Posterior cingulate gyrus (tissue), 11 donors: ENCODE measurements at places on chromosomes 12 and 14.

GRCh38 chr14:95763875-95764274, 50.0 kb upstream of the TCL1A start:
- no peak for DNase-seq

DNA sequence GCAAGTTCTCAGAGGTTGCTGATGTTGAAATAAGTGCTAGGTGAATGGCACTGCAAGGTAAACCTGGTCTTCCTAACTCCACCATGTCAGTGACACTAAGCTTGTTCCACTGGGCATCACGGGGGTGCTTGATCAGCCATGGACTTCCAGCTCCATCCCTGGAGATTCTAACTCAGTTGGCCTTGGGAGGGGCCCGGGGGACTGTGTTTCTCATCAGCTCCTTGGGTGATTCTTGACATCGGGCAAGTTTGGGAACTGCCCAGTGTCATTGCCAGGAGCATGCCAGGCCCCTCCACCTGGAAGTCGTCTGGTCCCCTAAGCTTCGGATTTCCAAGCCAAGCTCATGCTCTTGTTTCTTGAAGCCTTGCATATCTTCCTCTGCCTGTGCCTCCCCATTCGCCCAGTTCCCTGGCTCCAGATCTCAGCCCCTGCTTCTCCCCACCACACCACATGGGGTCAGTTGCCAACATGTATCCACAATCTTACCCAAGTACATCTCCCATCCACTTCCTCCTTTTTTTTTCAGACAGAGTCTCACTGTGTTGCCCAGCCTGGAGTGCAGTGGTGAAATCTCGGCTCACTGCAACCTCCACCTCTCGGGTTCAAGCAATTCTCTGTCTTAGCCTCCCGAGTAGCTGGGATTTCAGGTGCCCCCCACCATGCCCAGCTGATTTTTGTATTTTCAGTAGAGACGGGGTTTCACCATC, 30.7 kb upstream of the RFLNA start:
- no peak for DNase-seq

DNA sequence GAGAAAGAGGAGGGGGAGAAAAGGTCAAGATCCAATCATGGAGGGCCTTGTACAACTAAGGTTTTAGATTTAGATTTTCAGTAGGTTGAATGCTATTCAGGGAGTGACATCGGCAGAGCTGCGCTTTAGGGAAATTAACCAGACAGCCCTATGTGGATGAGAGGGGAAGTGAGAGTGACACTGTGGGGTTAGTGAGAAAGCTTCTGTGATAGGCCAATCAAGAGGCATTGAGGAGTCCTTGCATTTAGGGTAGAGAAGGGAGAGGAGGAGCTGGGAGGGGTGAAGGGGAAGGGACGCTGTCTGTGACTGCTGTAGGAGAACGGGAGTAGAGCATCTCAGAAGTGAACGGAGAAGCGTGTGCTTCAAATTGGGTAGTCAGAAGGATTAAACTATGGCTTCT, 3.4 kb downstream of the HSD17B6 start:
- no peak for DNase-seq

- DNase-seq: no peak
These were observed 8.7 kb downstream of the CLEC7A start for GRCh38 chr12:10121278-10121677.

- DNase-seq: no peak
These were observed 64.6 kb upstream of the LTA4H start for GRCh38 chr12:96099986-96100385.

DNA sequence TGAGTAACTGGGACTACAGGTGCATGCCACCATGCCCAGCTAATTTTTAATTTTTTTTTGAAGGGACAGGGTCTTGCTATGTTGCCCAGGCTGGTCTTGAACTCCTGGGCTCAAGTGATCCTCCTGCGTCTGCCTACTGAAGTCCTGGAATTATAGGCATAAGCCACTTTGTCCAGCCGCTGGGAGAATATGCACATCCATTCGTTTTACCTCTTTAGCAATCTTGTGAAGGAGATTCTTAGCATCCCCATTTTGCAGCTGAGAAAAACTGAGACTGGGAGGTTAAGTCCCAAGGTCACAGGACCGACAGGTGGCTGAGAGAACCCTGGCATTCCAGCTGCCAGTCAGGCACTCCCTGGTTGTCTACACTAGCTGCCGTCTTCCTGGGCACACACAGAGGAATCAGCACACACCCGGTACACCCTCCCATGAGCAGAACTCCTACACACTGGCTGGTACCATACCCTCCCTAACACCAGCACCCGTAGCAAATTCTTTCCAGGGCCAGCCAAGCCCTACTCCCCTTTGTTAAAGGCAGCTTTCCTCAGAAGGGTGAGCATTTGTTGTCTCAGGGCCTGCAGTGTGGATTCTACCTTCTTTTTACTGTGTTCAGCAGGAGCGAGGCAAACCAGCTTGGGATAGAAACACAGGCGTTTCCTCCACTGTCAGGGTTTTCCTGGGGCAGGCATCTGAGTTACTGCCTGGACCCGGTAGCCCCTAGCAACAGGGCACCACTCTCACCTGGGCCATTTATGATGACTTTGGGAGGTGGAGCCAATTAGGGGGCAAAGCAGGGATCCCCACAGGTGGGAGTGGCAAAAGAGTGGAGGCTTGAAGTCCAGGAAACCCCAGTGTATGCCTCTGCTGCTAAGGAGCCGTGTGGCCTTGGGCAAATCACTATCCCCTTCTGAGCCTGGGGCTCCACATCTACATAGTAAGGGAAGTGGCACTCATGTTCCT, 70.2 kb downstream of the IRF2BPL start:
- DNase-seq: no peak

DNA sequence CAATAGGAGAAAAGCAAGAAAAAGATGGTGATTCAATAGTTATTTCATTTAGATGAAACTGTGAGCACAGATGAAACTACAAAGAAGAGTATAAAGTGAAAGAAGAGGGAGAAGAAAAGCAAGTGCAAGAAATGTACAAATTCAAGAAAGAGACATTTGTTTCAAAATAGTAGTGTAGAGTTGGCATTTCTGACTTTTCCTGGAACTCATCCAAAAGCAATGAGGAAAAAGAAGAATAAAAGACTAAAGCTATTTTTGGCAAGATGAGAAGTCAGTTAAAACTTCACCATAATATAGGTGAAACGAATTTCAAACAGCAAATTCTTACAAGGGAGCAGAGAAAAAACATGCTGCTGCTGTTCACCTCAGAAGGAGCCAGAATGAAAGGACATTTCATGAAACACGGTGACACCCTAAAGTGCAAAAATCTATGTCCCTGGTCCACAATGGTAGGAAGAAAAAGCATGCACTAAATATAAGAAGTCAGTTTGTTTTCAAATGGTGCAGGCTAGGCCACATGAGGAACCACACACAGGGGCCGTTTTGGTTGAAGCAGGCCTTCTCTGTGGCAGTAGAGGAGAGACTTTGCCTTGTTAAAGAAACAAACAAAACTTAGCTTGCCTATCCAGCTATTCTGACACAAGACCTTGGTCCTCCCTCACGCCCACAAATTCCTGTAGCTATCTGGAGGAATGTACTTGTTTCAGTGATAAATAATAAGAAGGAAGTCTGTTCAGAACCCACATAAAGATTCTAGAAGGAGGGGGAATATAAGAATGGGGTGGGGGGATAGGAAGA, 11.1 kb upstream of the CMAS start:
- no peak for DNase-seq

DNA sequence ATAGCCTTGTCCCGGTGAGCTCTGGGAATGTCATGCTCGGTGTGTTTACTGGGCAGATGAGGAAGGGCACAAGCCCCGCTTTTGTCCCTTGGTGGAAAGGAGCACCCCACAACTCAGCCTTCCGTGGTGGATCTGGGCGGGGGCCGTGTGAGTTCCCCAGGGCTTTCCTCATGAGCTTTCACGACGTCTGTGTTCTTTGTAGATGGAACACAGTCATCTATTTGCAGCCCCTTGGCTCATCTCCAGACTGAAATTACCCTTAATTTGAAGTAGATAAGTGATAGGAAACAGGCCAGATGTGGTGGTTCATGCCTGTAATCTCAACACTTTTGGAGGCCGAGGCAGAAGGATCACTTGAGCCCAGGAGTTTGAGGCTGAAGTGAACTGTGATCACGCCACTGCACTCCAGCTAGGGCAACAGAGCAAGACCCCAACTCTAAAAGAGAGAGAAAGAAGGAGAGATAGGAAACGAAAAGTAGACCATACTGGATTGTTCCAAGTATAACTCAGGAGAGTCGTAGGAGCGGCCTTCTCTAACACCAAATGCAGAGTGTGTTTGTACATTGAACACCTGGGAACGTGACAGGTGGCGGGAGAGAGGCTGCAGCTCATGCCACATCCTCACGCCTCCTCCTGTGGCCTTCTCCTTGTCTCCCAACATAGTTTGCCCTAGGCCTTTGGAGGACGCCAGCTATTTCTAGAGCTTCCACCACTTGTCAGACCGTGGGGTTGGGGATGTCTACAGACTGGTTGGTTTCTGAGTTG, 8.8 kb downstream of the P2RX4 start:
- DNase-seq: no peak

DNA sequence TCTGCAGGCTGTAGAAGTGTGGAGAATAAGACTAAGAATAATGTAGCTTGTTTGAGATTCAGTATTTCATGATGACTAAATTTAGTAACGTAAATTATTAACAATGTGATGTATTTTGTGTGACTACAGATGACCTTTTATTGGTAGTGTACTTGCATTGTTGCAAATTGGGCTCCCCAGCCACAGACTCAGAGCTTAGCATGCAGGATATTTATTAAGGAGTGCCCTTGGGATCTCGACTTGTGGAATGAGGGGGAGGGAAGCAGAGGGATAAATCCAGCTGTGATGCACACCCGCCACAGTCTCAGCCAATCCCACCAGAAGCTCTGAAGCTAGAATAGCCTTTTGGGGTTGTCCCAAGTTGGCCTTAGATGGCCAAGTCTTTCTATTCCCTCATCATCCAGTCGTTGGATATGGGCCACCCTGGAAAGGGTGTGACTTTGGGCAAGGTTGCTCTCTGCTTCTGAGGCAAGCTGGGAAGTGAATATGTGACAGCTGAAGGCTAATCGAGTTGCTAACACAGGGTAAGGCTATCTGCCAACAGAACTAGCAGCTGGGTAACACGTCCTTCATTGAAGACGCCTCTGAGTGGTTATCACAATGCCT, 42.1 kb upstream of the USP44 start:
- no peak for DNase-seq

- no peak for DNase-seq
These were observed 145.2 kb upstream of the BTG1 start for GRCh38 chr12:92290886-92291285.

DNA sequence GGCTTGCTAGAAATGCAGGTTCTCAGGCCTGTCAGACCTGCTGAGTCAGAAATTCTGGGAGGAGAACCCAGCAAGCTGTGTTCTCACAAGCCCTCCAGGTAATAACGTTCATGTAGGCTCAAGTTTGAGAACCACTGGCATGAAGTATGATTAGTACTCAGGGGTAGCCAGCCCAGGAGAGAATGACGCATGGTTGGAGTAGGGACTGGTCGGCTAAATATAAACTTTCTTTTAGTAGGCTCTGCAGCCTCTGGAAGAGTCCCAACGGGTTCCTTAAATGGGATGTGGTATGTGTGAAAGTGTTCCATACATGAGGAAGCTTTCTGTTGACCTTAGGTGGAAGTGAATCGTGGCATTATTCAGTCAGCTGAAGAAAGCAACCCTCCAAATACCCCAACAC, 209.3 kb downstream of the SLC41A2 start:
- DNase-seq: no peak

DNA sequence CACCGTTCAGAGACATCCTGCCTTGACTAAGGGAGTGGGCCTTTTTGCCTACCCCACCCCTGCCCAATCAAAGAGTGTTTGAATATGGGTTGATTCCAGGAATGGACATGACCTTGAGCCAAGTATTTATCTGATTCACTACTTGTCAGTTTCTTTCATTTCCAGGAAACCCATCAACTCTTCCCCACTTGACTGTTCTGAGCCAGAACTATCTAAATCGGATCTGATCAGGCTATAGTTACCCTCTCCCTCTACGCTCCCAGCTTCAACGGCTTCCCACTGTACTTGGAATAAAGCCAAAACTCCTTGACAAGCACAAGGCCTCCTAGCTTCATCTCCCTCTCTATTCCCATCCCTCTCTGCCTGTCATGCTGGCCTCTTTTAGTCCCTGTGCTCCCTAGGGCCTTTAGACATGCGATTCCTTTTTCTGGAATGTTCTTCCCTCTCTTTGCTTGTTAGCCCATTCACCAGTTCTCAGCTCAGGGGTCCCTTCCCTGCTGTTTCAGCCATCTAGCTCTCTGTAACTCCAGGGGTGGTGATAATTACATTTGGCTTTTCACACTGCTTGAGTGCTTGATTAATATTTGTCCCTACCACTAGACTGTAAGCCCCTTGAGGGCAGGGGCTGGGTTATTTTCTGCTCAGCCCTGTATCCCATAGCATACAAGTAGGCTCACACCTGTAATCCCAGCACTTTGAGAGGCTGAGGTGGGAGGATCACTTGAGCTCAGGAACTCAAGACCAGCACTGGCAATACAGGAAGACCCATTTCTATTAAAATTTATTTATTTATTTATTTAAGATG, 5.5 kb upstream of the ITPK1 start:
- no peak for DNase-seq
